ENCODE measurements at places on chromosomes 2 and 18.

GRCh38 chr2:86020984-86021383 is 84.7 kb downstream of the POLR1A start:
- no peak for DNase-seq

GRCh38 chr2:42923580-42924417 is 131.4 kb upstream of the HAAO start:
- DNase-seq, result no peak

DNA sequence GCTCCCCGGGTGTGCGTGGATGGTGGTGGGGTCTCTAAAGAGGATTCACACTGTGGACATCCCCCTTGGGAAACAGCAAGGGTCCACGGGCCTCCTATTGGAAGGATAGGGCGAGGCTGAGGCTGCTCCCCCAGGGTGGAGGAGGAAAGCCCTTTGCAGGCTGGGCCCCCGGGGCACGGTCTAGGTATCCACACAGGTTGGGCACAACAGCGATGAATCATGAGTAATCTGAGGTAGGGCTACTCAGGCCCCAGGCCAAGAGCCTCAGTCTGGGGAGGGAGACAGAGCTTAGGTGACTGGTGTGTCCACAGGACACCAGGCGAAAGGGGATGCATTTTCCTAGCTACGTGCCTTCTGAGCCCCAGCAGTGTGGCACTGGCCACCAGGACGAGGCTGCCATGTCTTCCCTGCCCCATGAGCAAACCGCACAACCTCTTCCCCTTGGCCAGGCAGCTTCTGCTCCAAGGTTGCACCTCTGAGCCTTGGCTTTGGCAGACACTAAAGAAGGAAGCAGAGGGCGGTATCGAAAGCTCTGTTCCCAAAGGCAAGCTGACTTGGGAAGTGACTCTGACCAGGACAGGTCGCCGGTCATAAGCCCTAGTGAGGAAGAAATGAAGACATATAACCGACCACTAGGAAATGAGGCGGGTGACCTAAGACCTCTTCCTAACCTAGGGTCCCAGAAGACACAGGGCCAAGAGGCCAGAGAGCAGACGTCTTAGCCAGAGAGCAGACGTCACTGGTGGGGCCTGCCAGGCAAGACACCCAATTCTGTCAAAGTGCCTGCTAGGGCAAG is 14.6 kb upstream of the SEMA4C start:
- no peak for DNase-seq

- no peak for DNase-seq
Observed at GRCh38 chr2:231190531-231191197, 7.8 kb upstream of the ARMC9 start.

GRCh38 chr2:68556381-68556780 is 87.0 kb upstream of the PROKR1 start:
- no peak for DNase-seq

DNA sequence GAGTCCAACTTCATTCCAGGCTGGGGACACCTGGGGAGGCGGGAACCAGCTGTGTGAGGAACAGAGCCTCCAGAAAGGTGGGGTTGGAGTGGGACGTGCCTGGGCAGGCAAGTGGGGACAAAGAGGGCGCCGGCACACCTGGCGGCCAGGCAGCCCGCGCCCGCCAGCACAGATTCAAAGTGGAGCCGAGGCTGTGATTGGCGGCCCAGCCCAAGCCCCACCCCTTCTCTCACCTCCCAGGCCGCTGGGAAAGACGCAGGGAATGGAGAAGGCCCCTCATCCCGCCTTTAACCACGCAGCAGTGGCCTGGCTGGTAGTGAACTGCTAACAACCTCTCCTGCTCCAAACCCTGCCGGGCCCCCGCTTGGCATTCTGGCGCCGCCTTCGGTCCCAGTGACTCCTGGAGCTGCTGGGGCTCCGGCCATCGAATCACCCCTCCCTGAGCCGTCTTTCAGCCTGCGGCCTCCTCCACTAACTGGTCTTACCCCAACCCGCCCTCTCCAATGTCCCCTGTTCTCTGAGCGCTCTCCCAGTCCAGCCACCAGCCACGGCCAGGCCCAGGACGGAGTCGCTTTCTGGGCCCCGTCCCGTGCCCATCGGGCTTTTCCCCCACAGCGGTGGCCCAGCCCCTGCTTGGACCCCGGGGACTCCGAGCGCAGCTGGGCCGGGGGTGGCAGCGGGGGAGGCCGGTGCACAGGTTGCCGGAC is 27.9 kb upstream of the PTMA start:
- no peak for DNase-seq

GRCh38 chr18:74784752-74785151 is 187.1 kb downstream of the ZNF407 start:
- no peak for DNase-seq

GRCh38 chr2:240620859-240621258 is 4.4 kb upstream of the GPR35 start:
- DNase-seq, result no peak

GRCh38 chr2:39667104-39667885 is 1.6 kb downstream of the TMEM178A start:
- no peak for DNase-seq

GRCh38 chr2:58720770-58721697 is 479.9 kb upstream of the FANCL start:
- no peak for DNase-seq

- DNase-seq, result no peak
Observed at GRCh38 chr18:45788861-45789260, 36.6 kb upstream of the SIGLEC15 start.

GRCh38 chr2:237011206-237011795 is 74.4 kb upstream of the COPS8 start:
- DNase-seq, result no peak

DNA sequence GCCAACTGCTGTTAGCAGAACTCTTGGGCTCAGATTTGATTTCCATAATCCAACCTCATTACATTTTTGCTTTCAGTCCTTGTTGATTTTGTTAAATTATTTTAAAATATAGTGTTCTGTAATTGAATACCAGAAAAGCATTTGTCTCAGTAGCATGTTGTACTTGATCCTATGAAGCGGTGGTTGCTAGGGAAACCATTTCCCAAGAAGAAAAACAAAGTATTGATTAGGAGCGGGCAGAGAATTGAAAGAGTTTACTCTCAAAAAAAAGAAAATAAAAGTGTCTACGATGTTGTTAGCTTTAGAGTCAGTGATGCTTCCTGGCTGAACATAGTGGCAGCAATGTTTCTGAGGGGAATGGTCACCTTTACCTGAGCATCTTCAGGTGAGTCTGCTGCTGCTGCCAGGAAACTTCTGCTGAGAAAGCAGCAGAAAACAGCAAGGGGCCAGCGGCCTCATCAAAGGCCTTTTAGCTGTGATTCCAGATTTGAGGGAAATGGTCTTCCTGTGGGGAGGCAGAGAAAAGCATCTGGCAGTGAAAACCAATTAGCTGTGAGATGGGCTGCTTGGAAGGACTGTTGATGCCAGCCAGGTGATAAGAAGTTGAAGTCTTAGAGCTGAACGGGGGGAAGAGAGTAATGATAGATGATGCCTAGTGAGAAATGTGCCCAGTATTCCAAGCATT is 37.1 kb downstream of the CRIM1 start:
- no peak for DNase-seq
